ENCODE measurements at places on chromosomes 16 and 17.

DNA sequence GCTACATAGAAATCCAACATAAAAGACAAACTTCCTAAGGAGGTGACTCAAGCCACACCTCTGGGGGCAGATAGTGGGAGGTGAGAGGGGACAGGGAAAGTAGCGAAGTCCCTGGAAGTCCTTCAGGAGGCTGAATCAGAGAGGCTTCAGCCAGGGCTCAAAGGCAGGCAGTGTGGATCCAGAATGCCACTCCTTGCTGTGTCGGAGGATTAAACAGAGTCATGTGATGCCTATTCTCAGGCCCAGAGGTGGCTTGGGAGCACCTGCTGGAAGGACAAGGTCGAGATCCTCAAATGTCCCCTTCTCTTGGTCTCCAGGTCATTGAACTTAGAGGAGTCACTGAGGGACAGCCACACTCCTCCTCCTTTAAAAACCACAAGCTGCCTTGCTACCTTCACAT, 391.1 kb downstream of the SOX9 start:
- DNase-seq, result no peak

- DNase-seq, result no peak
These were observed 202.7 kb downstream of the SALL1 start for GRCh38 chr16:50948268-50948930.

GRCh38 chr16:7086822-7087616, 245.6 kb upstream of the RBFOX1 start:
- peak; percentile 61 for DNase-seq

DNA sequence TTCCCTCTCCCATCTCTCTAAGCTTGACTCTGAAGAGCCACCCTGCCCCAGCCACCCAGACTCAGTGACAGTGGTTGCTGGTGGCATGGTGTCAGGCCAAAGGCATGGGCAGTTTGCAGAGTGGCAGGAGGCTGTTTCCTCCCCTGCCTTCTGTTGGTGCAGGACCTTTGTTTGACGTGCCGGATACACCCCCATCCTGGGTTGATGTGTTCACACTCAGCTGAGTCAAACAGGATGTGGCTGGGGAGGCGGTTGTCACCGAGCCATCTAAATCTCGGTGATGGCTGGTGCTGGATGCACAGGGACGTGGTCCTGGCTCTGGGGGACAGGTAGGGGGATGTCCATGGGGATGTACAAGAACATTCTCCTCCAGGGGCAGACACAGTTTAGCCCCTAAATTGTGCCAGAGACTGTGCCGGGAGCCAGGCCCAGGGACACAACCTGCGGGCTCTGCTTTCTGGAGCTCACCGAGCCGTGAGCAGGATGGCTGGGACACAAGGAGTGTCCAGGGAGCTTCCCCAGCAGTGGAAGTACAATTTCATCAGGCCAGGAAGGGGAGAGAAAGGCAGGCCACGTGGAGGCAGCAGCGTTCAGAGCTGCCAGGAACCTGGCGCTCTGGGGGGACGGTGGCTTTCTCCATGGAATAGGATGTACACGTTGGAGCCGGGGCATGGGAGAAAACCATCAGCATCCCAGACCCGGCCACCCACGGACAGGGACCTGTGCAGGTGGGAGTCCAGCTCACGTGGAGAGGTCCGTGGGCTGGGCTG, 264.2 kb downstream of the SEC14L1 start:
- no peak for DNase-seq

GRCh38 chr16:641326-642188, at the start of gene MCRIP2:
Gene MCRIP2, plus strand, starts transcription at chr16:641828. Its CDS starts 164 bp downstream, at chr16:641992.
- peak; percentile 63 for DNase-seq

GRCh38 chr16:50778284-50779163, 36.6 kb downstream of the CYLD start:
- DNase-seq, result no peak

GRCh38 chr16:85158743-85159178, 46.5 kb upstream of the CIBAR2 start:
- no peak for DNase-seq
